ENCODE measurements at places on chromosomes 2 and 18. TPM values are rescaled to one million over a fixed set of nuclear protein-coding genes. Genes with fewer than 3 reads are reported as not detected.

The DBI gene
- 85.1 TPM for total RNA-seq

GRCh38 chr18:79397247-79397829 lies 1.6 kb downstream of the NFATC1 start:
- H3K27ac ChIP-seq, result no peak overlapping the region
- no peak for DNase-seq
- peaks cover 2% of the 10 kb centered on the region for H3K36me3 ChIP-seq
- peaks cover 67% of the 10 kb centered on the region for H3K4me1 ChIP-seq

The CAPN13 gene
- total RNA-seq, result not detected

The SH2D6 gene
- total RNA-seq, result not detected

The PDCD1 gene
- total RNA-seq, result not detected

DNA sequence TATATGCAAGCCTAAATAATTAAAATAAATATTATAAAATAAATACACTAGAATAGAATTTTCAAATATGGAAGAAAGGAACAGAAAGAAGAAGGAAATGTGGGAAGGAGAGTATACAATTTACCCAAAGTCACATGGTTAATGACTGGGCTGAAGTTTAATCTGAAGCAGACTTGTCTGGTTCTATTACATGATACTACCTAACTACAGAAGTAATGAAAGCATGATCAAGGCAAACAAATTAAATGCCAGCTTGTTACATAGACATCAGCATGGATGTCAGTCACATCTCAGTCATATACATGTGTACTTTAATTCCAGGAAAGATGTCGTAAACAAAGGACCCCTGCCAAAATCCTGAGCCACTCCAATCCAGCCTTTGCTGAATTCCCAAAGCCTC lies 1060.8 kb downstream of the CNTNAP5 start:
- H3K4me1 ChIP-seq, result no peaks in the 10 kb centered on the region
- H3K36me3 ChIP-seq, result no peaks in the 10 kb centered on the region
- no peaks in the 10 kb centered on the region for H3K27me3 ChIP-seq
- DNase-seq, result no peak

DNA sequence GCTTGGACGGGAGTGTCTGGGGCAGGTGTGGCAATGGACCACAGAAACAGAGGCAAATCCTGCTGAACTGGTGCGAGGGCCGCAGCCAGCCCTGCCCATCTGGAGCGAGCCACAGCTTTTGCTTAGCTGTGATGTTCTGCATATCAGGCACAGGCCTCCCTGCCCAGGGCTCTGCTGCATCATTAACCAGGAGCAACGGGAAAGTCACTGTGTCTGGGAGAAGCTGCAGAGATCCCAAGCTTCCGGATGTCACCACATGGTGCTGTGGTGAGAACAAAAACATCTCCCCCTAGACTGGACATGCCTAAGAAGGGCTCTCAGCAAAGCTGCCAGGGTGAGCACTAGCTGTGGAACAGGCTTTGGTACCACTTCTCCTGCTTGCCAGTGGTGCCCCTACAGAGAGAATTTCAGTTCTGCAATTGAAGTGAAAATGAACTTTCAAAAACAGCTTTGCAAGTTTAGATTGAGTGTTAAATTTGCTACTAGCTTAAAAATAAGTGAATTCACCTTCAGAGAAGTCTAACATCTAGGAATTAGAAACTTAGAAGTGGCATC lies 172.9 kb upstream of the MYT1L start:
- H3K36me3 ChIP-seq, result no peaks in the 10 kb centered on the region
- no peaks in the 10 kb centered on the region for H3K27me3 ChIP-seq
- no peaks in the 10 kb centered on the region for H3K4me1 ChIP-seq
- no peak for DNase-seq

The MEIS1 gene
- total RNA-seq, result 5.4 TPM

DNA sequence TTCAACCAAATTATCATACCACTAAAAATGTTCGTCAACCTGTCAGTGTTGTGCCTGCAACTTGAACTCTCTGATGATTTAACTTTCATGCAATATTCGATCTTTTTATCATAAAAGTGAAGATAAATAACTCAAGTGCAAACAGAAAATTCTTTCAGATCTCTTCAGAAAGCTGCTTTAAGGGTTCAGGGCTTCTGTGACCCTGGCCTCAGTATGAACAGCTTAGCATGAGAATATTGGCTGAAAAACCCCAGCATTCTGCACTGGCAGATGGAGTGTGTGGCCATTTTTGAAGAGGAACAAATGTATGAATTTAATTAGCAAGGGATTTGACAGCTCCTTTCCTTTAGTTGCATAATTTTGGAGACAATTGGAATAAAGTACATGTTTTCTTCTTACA lies 851.4 kb upstream of the SOX11 start:
- H3K27me3 ChIP-seq, result no peaks in the 10 kb centered on the region
- no peaks in the 10 kb centered on the region for H3K36me3 ChIP-seq
- H3K4me3 ChIP-seq, result no peak overlapping the region
- no peaks in the 10 kb centered on the region for H3K4me1 ChIP-seq
- DNase-seq, result no peak

DNA sequence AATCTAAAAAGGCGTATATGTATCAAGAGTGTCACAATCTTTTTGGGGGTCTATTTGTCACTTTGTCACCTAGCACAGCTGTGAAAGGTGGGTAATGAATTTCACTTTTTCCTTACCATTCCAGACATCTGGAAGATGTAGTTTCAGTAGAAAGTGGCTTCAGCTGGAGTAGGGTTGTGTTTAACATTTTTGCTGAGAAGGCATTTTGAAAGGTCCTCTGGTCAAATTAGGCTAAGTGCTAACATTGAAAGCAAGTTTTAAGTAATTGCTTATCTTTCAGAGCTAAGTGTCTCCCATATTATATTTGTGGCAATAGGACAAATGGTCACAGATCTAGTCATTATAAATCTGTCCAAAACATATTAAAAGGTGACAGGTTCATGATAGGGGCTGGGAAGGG lies 542.1 kb upstream of the SPHKAP start:
- H3K27me3 ChIP-seq, result no peaks in the 10 kb centered on the region
- no peak overlapping the region for H3K4me3 ChIP-seq
- no peak overlapping the region for H3K27ac ChIP-seq
- H3K36me3 ChIP-seq, result no peaks in the 10 kb centered on the region

The CRYGC gene
- not detected for total RNA-seq

The CPS1 gene
- not detected for total RNA-seq

The NPAS2 gene
- total RNA-seq, result not detected

- H3K4me3 ChIP-seq, result no peak overlapping the region
- DNase-seq, result no peak
- H3K27me3 ChIP-seq, result no peaks in the 10 kb centered on the region
- no peak overlapping the region for H3K27ac ChIP-seq
- no peaks in the 10 kb centered on the region for H3K36me3 ChIP-seq
- no peaks in the 10 kb centered on the region for H3K4me1 ChIP-seq
Measured at GRCh38 chr2:1306014-1306686, 107.1 kb upstream of the TPO start.

GRCh38 chr2:63506320-63506719 lies 82.0 kb downstream of the WDPCP start:
- H3K27ac ChIP-seq, result no peak overlapping the region
- no peak for DNase-seq
- H3K36me3 ChIP-seq, result no peaks in the 10 kb centered on the region
- no peaks in the 10 kb centered on the region for H3K4me1 ChIP-seq
- no peak overlapping the region for H3K4me3 ChIP-seq

DNA sequence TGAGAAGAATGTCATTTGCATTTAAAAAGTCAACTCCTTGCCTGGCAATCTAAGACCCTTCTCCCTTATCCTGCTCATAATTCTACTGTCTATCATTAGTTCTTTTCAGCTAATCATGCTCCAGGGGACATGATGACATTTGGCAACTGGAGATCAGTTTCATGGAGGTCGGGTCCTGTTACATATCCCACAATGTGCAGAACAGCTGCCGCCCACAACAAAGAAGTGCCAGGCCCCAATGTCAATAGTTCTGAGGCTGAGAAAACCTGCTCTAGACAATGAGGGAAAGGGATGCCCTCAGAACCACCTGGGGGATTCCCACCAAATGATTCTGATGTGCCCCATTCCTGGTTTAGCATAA lies 53.4 kb upstream of the IL1RL1 start:
- peaks cover 53% of the 10 kb centered on the region for H3K4me1 ChIP-seq
- H3K36me3 ChIP-seq, result no peaks in the 10 kb centered on the region
- no peaks in the 10 kb centered on the region for H3K27me3 ChIP-seq
- no peak overlapping the region for H3K27ac ChIP-seq
- H3K4me3 ChIP-seq, result no peak overlapping the region
- no peak for DNase-seq

The ITGB6 gene
- total RNA-seq, result not detected

DNA sequence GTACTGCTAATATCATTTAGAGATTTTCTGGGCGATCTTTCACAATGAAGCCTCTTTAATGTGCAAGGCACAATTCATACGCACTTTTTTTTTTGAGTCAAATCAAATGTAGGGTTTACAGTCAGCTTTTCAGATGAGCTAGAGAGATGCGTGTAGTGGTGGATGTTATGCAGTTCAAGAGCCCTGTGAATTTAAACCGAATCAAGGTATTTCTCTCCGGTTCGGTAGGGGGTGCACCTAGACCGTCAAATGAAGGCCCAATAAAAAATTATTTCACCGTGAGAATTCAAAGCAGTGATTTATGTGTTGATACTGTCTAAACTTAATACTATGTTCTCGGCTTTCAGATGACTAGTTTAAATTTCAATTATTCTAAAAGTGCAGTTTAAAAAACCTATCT lies 1.1 kb downstream of the PTH2R start:
- no peak for DNase-seq
- no peaks in the 10 kb centered on the region for H3K36me3 ChIP-seq

DNA sequence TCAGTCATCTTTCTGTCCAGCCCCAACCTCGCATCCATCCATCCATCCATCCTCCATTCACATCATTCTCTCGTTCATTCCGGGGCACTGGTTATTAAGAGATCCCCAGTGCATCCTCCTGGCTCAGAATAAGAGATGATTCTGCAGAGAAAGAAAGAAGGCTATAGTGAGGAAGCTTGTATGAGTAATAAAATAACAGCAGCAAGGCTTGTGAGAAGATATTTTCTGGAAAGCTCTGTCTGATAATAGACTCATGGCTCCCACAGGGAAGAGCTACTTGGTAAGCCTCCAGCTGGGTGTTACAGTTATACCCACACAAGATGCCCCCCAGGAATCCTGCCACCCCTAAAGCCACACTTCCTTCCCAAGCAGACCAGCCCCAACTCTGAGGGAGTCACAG lies 143.2 kb downstream of the MTCL1 start:
- H3K27ac ChIP-seq, result no peak overlapping the region
- no peaks in the 10 kb centered on the region for H3K4me1 ChIP-seq
- no peak for DNase-seq
- H3K4me3 ChIP-seq, result no peak overlapping the region

DNA sequence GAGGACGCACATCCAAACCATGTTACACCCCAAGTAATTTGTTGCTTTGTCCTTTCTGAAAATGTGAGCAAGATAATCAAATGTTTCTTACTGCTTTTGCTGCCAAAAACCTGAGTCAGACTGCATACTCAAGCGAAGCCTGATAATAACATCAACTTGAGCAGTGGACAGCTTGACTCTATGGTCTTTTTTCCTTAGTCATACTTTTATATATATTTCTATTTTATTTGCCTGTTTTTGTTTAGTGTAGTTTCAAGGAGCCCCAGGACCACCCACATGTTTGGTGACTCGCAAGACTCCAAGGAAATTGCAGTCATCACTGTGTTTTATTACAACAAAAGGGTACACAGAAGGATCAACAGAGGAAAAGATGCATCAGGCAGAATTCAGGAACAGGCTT lies 688.4 kb upstream of the PIK3C3 start:
- no peak overlapping the region for H3K27ac ChIP-seq
- H3K4me1 ChIP-seq, result no peaks in the 10 kb centered on the region
- H3K36me3 ChIP-seq, result no peaks in the 10 kb centered on the region
- H3K27me3 ChIP-seq, result no peaks in the 10 kb centered on the region
- DNase-seq, result no peak

DNA sequence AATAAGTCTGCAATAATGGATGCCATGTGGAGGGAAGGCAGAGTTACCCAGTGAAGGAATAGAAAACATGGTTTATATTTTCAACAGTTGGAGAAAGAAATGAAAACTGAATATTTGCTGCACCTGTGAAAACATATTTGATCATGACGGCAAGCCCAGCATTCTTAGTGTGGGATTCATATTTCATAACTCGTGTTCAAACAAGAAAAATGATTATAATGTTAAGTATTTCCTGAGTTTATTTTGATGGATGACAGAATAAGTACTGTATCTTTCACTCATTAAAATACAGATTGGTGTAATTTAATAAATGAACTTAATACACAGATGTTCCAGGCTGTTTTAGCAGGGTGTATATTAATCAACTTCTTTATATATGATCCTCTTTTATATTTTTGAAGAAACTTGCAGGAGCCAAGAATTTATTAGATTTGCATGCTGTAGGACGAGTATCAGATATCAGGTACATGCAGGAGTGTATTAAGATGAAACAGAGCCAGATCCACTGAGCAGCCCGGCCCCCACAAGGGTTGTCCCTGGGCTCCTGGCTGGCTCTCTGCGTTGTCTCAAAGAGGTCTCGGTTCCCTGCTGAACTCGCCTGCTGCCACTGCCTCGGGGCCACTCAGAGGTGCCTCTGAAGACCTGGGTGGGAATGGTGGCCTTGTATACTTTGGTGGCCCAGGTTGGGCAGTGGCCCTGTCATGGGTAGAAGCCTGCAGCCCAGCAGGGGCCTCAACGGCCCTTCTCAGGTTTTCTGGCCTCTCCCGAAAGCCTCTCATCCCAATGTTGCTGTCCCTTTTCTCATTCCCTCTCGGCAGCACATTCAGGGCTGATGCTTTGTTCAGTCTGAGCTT lies 95.0 kb upstream of the LDAH start:
- no peak overlapping the region for H3K4me3 ChIP-seq

- no peak overlapping the region for H3K27ac ChIP-seq
- no peak for DNase-seq
- H3K4me3 ChIP-seq, result no peak overlapping the region
- no peaks in the 10 kb centered on the region for H3K27me3 ChIP-seq
Measured at GRCh38 chr18:8718401-8718913, 13.1 kb downstream of the MTCL1 start.

DNA sequence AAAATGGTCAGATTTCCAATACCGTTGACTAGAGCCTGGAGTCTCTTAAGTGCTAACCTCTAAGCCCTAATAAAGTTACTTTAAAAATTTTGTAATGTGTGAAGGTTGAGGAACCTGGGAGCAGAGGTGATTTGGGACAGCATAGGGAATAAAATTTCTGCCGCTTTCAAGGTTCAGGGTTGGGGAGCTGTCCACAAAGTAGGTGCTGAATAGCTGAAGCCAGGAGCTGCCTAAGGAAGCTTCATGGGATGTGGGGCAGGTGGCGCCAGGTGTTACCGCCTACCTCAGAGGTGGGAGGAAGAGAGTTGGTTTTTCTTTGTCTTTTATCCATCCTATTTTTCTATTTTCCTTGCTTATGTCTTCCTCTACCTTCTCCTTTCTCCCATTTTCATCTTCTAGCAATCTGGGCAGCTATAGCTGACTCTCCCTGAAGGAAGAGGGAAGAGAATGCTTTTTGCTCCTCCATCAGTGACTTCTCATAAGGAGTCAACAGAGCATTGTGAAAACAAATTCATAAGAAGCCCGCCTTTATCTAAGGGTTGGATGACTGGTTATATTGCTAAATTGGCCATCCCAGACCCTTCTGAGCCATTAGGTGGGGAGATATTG lies 178.7 kb downstream of the CLIP4 start:
- no peak overlapping the region for H3K27ac ChIP-seq
- H3K27me3 ChIP-seq, result peaks cover 2% of the 10 kb centered on the region
- no peaks in the 10 kb centered on the region for H3K4me1 ChIP-seq
- no peak for DNase-seq

- H3K27ac ChIP-seq, result no peak overlapping the region
- no peaks in the 10 kb centered on the region for H3K36me3 ChIP-seq
- no peak for DNase-seq
- no peaks in the 10 kb centered on the region for H3K4me1 ChIP-seq
Measured at GRCh38 chr2:101900375-101900774, 91.4 kb upstream of the IL1R2 start.

- H3K27me3 ChIP-seq, result no peaks in the 10 kb centered on the region
- no peak overlapping the region for H3K27ac ChIP-seq
- no peaks in the 10 kb centered on the region for H3K36me3 ChIP-seq
- peak; percentile 13 for DNase-seq
- no peaks in the 10 kb centered on the region for H3K4me1 ChIP-seq
Measured at GRCh38 chr2:240462707-240463273, 27.3 kb downstream of the GPC1 start.

Measured in natural killer cell (primary cell).